ENCODE measurements at places on chromosomes 11 and 22. TPM values are rescaled to one million over a fixed set of nuclear protein-coding genes. Genes with fewer than 3 reads are reported as not detected.

- DNase-seq, result peak; percentile 98
Observed at GRCh38 chr11:17207317-17208256, at the start of gene PIK3C2A. Gene PIK3C2A, minus strand, starts transcription at chr11:17207986. Its CDS starts 38,245 bp downstream, at chr11:17169741.

GRCh38 chr11:122141725-122142124 lies 25.7 kb upstream of the BLID start:
- DNase-seq, result no peak

Gene WNT11
- not detected for total RNA-seq

DNA sequence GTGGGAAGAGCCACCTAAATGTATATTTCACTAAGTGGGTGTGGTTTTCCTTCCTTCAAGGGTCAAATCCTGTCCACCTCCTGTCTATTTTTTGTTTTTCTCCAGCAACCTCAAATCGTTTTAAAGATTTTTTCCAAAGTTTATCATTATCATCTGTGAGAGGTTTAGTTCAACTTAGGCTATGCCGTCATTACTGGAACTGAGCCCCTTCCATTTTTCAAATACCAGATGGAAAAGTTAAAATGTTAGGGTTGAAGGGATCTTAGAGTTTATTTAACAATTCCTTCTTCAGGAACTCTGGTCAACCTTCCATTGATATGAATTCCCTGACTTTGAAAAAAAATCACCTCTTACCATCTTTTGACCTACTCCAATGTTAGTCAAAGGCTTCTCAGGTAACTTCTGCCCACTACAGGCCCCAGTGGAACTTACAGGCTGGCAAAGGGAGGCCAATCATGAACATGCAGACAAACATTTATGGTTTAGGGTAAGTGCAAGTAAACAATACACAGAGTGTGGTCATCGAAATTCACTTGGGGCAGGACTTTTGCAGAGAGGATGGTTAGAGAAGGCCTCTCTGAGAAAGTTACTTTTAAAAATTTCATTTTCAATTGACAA lies 45.2 kb downstream of the SYN3 start:
- no peak for DNase-seq

- DNase-seq, result no peak
Observed at GRCh38 chr11:8998017-8998416, 5.8 kb downstream of the NRIP3 start.

Gene KDM4D
- 0.68 TPM for total RNA-seq

Gene APOL5
- not detected for total RNA-seq

GRCh38 chr11:118341261-118341660 lies 1.2 kb downstream of the CD3D start:
- DNase-seq, result no peak

DNA sequence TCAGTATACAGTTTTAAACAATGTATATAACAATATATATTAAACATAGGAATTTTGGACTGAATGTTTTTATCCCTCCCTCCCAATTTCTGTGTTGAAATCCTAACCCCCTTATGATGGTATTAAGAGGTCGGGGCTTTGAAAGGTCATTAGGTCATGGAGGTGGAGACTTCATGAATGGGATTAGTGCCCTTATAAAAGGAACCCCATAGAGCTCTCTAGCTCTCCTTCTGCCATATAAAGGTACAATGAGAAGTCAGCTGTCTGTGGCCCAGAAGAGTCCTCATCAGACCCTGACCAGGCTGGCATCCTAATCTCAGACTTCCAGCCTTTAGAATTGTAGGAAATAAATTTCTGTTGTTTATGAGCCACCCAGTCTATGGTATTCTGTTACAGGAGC lies 6.5 kb downstream of the NNMT start:
- DNase-seq, result no peak

Gene PTPRCAP
- total RNA-seq, result 1.3 TPM

Gene NDUFC2
- total RNA-seq, result 264 TPM

Gene ALKBH3
- total RNA-seq, result 32.0 TPM

DNA sequence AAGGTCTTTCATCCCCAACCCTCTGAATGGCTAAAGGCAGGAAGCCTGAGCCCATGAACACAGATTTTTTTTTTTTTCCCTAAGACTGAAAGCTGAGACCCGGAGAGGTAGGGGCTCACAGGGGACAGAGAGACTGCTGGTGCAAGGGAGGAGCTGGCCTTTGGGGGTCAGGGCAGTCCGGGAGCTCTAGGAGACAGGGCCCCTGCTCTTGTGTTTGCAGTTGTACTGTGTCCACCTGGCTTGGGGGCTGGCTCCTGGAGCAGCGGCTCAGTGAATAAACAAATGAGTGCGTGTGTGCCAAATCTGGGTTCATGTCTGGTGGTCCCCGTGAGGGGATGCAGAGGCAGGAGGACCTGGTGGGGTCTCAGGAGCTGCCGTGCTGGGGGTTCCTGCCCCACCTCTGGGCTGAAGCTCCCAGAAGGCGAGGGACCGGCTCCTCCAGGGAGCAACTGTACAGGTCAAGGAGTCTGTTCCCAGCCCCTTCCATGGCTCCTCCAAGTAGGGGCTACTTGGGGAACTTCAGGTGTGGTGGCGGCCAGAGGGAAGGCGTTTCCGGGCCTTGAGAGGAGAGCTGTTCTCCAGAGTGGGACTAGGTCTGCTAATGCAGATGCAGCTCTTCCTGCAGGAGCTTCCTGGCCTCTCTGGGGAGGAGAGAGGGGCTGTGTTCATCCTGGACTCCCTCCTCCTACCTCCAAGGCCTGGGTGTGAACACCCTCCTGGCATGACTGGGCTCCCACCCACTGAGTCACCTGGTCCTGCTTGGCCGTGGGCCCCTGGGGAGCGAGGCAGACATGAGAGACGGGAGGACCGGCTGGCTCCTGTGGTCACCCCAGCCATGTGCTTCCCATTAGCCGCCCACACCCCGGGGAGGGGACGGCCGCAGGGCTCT lies 57.6 kb downstream of the FBXO7 start:
- DNase-seq, result peak; percentile 50

Gene HSCB
- 15.7 TPM for total RNA-seq

DNA sequence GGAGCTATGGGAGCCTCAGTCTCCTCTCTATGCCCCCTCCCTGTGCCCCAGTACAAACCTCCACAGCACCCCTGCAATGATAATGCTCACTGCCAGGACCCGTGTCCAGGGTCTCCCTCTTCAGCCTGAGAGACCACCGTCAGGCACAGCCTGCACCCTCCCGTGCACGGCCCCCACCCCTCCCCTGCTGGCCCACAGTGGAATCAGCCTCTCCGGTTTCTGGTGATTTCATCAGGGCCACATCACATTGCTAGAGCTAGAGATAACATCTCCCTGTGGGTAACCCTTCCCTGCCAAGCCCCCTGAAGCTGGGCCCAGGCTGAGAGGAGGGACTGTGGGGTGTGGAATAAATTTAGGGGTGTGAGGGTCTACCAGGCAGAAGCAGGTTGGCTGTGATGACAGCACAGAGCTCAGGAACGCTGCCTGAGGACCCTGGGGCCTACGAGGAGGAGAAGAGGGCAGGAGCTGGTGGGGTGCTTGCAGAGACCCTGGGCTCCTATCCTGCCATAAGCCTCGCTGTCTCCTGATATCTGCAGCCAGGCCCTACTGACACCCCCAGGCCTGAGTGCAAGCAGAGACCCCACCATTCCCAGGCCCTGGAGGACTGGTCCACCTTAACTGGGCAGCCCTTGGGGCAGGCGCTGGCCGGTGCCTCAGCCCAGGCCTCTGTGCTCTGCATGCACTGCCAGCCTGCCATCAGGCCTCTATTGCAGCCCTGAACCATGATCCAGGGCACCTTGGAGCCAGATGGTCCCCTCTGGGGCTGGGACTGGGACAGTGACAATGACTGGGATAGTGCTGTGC lies at the start of gene KLHDC7B:
Gene KLHDC7B (plus strand): TSS at position 378 of the 804 bp plus-strand sequence. CDS start 345 bp downstream, at position 723.
- DNase-seq, result no peak

Gene NLRP14
- total RNA-seq, result not detected

DNA sequence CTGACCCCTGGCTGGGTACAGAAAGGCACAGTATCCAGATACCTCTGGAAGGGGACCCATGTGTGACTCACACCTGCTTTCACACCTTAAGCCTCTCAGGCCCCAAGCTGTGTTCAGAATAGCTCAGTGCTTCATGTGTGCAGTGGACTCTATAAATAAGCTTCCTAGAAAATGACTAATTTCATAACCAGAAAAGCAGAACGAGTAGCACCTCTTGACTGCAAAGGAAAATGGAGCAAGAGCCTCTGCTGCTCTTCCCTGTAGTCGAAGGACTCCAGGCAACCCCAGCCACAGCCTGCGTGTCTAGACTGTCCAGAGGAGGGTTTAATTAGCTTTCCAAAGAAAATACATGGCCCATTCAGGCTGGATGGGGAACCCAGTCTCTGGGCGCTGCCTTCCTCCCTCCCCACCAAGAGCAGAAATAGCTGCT lies 23.1 kb downstream of the PTPN5 start:
- DNase-seq, result no peak

DNA sequence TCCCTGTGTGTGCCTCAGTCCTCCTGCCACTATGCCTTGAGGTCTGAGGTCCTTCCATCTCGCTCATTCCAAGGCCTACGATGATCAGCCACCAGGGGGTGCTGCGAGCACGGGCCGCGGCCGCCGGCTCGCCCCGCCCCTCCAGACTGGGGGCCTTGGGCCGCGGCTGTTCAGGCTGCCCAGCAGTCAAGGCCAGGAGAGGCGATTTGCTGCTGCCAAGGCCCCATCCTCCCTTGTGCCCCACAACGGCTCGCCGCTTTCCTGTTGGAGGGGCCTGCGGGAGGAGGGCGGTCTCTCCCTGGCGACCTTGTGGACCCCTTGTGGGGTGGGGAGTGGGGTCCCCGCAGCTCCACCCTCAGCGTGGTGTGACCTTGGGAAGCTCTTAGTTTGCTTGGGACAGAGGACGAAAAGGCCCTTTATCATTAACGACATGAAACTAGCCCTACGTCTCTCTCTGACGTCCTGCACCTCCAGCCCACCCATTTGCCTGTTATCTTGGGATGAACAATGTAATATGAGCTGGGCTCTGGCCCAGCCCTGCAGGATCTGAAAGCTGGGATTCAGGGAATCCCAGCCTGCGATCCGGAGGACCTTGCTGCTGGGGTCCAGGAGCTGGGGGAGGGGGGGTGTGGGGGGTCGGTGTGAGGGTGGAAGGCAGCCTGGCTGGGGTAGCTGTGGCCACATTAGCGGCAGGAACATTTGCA lies 5.3 kb upstream of the GALR3 start:
- DNase-seq, result peak; percentile 94

DNA sequence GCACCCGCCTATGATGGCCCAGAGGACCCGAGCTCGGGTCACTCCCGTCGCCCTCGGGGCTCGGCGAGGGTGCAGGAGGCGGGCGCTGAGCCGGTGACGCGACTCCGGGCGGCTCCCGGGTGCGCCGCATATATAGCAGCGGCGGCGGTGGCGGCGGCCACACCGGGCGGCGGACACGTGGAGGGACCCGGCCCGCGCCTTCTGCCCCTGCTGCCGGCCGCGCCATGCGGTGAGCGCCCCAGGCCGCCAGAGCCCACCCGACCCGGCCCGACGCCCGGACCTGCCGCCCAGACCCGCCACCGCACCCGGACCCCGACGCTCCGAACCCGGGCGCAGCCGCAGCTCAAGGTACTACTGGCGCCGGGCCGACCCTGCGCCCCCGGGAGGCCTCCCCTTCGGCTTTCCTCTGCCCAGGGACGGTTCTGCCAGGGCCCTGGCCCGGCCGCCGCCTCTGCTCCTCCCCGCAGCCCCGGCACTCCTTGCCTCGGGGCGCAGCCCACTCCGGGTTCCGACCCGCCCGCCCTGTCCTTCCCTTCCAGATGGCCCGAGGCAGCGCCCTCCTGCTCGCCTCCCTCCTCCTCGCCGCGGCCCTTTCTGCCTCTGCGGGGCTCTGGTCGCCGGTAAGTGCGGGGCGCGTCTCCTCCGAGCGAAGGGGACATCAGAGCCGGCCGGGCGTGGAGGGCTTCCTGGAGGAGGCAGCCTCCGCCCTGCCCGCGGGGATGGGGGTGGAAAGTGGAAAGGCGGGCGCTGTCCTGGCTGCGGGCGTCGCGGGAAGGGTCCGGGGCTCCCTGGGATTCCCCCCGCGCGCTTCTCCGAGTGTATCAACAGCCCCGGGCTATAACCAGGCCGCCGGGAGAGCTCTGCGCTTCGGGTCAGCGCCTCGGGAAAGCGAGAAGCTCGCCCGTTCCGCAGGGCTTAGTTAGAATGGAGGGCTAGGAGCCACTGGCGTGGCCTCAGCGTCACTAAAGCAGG lies at the start of gene GAL:
Gene GAL (plus strand): TSS at position 160 of the 972 bp plus-strand sequence. CDS start 380 bp downstream, at position 540.
- peak; percentile 30 for DNase-seq

GRCh38 chr11:126929179-126930061 lies 71.2 kb downstream of the KIRREL3 start:
- no peak for DNase-seq

- DNase-seq, result no peak
Observed at GRCh38 chr11:115916608-115917007, 412.4 kb upstream of the CADM1 start.

GRCh38 chr11:126318574-126319373 lies 14.9 kb downstream of the DCPS start:
- no peak for DNase-seq

Gene FAM180B
- not detected for total RNA-seq

DNA sequence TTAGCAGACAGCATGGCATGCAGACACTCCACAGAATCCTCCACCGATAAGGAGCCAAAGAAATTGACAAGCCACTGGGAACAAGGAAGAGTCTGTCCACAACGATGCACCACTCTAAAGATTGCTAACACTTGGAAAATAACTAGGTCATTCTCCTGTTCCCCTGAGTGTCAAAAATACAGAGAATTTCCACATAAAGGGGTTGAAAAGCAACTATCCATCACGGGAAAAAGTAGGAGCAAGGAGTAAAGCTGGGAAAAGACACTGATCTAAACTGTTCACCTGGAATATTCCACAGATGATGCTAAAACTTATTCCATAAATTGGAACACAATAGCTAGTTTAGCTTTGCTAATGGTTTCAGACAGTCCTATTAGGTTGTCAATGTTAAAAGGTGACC lies 47.0 kb upstream of the SLC25A1 start:
- no peak for DNase-seq

GRCh38 chr22:31962387-31963125 lies 18.2 kb downstream of the YWHAH start:
- no peak for DNase-seq

Gene POU2AF1
- total RNA-seq, result not detected

Gene RBFOX2
- total RNA-seq, result 63.1 TPM

DNA sequence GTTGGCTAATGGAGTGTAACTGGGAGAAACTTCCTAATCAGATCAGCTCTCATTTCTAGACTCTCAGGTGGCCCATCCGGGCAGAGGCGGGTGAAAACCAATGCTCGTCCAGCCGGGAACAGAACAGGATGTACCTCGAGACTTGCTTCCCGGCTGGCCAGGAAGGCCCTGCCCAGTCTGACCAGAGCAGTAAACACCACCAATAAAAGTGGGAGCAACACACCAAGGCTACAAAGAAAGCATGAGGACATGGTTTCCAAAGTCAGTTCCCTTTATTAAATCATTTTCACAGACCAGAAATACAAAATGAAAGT lies 940 bp upstream of the TNKS1BP1 start:
- no peak for DNase-seq

Gene TRPC6
- total RNA-seq, result not detected

Gene OR1S1
- total RNA-seq, result not detected

Measured in Calu3 (cell line).